ENCODE measurements at places on chromosomes 11 and 22.

DNA sequence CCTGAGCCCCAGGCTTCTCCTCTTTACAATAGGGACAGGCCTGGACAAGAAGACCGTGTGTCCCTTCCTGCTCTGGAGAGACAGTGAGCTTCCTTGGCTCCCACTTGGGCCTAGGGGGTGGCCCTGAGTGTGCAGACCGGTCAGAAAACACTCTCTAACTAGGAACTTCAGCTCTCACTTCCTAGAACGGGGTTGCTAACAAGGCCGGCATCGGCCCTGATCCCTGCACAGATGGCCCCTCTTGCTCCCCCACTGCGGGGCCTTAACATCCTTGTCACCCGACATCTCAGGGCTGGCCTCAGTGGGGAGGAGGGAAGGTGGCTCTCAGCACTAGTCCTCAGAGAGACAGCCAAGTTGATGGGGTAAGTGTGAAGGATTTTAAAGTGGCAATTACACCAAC lies 406.9 kb downstream of the CTTN start:
- DNase-seq: no peak

GRCh38 chr11:116030697-116031331 lies 526.6 kb upstream of the CADM1 start:
- no peak for DNase-seq

GRCh38 chr22:41285441-41285819 lies 557 bp downstream of the RANGAP1 start:
- peak; percentile 78 for DNase-seq

DNA sequence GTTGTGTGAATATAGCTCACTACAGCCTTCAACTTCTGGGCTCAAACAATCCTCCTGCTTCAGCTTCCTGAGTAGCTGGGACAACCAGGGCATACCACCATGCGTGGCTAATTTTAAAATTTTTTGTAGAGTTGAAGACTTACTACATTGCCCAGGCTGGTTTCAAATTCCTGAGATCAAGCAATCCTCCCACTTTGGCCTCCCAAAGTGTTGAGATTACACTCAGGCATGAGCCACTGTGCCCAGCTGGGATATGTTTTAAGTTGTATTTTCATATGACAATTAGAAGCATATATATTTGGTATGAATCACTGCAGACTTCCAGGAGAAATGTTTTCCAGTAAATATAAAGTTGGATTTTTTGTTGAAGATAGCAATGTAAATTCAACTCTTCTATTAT lies 15.4 kb downstream of the DDX10 start:
- DNase-seq: no peak

- no peak for DNase-seq
These were observed 3.4 kb upstream of the CAPN5 start for GRCh38 chr11:77063407-77063806.

DNA sequence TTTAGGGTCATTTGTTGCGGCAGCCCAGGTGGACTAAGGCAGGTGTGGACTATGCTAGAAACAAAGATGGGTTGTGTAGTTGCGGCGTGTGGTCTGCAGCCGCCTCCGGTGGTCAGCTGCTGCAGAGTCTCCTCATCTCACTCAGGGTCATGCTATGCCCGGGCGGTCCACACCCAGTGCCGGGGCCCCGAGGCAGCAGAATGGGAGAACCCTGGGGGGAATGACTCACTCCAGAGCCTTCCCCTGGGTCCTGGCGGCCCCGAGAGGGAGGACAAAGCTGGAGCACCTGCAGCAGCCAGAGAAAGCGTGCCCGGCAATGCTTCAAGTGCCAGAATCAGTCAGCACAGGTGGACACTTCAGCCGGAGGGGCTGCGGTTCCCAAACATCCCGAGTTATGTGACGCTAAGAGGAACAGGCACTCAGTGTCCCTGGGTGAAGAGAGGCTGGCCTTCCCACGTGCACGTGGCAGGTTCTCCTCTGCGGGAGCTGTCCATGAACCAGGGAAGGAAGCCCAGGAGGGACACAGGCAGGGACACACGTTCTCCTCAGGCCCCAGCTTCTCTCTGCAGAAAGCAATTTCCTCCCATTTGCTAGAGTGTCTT lies 289.6 kb upstream of the B3GAT1 start:
- no peak for DNase-seq

DNA sequence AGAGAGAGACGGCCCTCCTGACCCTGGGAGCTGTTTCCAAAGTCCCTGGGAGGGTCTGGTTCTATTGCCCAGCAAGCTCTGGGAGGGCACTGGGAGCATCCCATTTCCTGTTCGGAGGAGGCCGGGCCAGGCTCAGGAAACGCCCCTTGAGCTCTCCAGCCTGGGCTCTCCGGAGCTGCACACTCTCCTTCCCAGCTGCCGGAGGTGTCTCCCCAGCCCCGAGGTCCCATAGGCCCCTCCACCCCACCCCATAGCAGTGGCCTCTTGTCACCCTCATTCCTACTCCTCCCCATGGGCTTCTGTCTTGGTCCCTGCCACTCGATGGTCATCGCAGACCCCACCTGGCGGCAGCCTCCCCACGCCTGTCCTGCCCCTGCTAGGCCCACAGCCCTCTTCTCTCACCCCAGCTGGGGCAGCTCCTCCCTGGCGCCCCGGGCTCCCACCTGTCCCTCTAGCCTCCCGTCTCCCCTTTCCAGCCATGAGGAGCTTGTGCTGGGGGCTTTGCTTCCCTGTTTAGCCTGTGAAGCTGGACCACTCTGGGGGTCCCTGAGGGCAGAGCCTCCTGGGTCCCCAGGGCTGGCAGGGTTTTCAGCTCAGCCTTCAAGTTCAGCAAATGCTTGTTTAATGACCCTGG lies 2.8 kb downstream of the TSPAN32 start:
- no peak for DNase-seq

GRCh38 chr11:19301361-19301760 lies 60.6 kb upstream of the E2F8 start:
- no peak for DNase-seq

- no peak for DNase-seq
These were observed 167.6 kb upstream of the SESN3 start for GRCh38 chr11:95398437-95399112.

GRCh38 chr11:12917822-12918221 lies 91.3 kb upstream of the RASSF10 start:
- DNase-seq: no peak

DNA sequence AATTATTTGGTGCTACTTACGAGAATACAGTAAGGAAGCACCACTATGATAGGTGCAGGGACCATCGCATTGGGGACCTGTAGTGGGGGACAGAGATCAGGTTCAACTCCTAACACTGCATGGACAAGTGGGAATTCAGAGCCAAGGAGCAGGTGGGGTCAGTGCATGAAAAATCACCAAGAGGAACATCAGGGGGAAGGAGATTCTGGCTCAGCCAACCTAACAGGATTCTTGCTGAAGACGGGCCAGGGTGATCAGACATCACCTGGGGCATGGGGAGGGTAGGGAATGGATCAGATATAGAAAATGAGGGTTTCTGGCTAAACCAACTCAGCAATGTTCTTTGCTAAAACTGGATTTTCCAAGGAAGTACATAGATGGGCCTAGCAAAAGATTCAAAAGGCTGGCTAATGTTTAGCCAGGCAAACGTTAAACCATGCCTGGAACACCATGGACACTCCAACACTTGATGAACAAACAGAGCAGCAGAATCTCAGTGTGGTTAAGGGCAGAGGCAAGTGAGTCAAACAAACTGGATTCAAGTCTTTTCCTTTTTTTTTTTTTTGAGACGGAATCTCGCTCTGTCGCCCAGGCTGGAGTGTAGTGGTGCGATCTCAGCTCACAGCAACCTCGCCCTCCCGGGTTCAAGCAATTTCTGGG lies 70.0 kb downstream of the MICAL3 start:
- no peak for DNase-seq

DNA sequence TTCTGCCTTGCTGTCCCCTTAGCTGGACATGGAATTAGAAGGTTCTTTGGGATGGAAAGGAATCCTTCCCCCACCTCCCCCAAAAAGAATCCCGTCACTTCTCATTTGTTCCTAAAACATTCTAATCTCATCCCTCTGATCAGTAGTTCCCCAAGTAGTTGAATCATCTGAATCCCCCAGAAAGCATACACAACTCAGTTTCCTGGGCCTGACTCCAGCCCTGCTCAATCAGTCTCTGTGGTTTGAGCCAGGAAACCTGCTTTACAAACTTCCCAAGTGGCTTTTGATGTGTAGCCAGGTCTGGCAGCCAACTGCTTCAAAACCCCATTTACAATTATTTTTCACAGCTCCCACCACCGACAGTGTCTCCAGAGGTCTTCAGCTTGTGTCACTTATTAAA lies 20.2 kb downstream of the C22orf31 start:
- DNase-seq: no peak

- DNase-seq: peak; percentile 67
These were observed 8.1 kb downstream of the SCARF2 start for GRCh38 chr22:20429254-20430100.

DNA sequence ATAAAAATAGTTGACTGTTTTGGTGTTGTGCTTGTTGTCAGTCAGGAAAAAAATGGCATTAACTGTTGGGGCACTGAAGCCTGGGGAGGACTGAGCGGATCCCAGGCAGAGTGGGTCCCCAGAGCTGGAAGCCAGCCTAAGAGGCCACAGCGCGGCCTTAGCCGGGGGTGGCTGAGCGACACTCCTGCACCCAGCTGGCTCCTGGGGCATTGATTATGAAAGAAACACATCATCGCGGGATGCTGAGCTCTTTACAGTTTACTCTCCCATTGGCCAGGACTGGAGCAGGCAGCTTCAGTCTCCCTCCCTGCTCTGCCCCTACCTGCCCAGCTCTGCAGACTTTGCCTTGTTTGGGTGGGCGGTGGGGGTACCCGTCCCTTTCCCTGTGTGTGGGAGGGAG lies 121.5 kb downstream of the ST3GAL4 start:
- DNase-seq: no peak

GRCh38 chr11:34790620-34791019 lies 125.6 kb downstream of the APIP start:
- DNase-seq: no peak

DNA sequence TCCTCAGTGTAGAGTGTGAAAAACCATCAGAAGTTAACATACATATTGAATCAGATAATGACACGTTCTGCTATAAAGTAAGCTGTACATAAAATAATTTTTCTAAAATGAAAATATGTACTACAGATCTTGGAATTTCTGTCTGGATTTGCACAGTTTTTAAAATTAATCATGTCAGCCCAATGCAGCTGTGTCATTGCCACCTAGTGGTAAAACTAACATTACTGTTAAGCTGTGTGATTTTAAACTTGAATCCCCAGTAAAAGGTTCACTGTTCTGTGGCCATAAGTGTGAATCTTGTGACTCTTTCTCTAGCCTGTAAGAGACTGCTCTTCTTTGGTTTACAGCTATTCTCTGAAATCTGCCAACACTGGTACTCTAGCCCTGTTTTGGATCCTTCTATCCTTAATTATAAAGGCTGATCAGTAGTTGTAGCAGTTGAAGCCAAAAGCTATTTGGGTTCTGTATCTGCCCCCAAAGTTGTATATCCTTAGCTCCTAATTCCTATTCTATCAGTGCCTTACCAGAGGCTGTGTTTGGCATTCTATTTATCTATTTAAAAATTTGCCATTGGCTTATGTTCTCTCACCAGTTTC lies 4.0 kb downstream of the JRKL start:
- DNase-seq: no peak

DNA sequence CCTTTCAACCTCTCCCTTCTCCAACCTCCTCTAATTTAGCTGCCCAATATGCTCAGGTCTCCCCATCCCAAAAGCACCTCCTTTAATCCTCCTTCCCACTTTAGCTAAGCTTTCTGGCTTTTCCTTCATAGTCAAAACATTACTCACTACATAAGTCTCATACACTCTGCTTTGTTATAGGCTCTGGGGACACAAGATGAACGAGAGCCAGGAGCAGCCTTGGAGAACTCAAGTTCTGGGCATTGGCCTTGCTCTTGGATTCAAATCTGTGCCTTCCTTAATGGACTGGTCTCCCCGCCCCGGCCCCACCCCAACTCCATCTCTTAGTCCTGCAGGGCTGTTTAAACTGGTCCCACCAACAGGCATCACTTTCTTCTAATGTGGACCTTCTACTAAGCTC lies 11.4 kb upstream of the HPX start:
- DNase-seq: no peak

- peak; percentile 20 for DNase-seq
These were observed 41.3 kb upstream of the ETS1 start for GRCh38 chr11:128628686-128629085.

DNA sequence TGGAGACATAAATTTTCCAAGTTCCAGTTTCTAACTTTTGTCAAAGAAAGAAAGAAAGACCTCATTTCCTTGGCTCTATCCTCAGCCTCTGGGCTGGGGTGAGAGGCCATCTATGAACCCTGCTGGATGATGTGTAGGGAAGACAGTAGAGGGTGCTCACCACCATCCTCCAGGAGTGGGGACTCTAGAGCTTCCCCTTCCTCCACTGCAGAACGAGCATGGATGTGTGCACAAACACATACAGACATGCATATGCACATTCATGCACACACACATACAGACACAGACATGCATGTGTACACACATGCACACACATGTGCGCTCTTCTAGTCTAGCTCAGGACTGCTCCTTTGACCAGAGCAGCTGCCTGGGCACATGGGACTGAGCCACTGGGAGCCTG lies 565.8 kb downstream of the BUD13 start:
- no peak for DNase-seq

GRCh38 chr11:14331476-14332136 lies 27.4 kb downstream of the RRAS2 start:
- DNase-seq: no peak

GRCh38 chr11:88508418-88508758 lies 170.9 kb upstream of the CTSC start:
- no peak for DNase-seq

GRCh38 chr11:46553814-46554212 lies 40.0 kb downstream of the AMBRA1 start:
- no peak for DNase-seq

DNA sequence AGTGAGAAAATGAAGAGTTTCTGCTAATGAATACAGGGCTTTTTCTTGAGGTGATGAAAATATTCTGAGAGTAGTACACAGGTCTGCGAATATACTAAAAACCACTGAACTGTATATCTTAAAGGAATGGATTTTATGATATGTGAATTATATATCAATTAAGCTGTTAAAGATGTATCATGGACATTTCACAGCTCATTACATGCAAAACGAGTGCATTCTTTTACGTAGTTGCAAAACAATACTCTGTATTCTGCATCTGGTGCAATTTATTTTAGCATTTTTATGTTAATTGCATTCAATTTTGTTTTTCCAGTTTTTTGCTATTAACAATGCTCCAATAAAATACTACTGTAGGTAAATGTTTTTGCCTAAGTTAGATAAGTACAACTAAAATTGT lies 411.6 kb downstream of the DYNC2H1 start:
- no peak for DNase-seq

DNA sequence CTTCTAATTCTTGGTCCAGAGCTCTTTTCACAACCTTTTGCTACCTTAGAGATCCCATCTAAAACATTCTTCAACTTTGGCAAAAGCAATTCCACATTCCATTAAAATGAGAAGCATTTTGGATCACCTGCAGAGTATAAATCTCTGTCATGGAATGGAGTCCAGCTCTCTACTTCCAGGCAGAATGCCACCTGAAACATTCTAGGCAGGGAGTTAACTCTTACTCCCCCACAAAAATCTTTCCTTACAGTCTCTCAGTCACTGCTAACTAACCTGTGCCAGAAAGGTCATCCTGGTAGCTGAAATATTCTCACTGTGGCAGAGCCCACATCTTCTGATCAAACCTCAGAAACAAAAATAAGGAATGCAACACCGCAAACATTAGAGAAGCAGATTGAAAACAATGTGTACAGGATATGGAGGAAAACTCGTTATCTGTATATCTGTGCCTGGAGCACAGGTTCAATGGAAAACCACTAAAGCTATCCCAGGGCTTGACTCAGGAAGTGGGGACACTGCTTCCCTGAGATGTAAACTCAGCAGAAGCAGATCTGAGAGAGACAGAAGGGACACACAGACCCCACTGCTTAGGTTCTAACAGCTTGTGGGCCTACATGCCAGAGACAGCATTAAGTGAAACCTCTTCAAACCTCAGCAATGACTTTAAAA lies 78.9 kb downstream of the KCNC1 start:
- no peak for DNase-seq
